ENCODE measurements at places on chromosomes 4 and X.
A peak's percentile ranks its signal among the peaks of the same experiment; 100 is the strongest.

DNA sequence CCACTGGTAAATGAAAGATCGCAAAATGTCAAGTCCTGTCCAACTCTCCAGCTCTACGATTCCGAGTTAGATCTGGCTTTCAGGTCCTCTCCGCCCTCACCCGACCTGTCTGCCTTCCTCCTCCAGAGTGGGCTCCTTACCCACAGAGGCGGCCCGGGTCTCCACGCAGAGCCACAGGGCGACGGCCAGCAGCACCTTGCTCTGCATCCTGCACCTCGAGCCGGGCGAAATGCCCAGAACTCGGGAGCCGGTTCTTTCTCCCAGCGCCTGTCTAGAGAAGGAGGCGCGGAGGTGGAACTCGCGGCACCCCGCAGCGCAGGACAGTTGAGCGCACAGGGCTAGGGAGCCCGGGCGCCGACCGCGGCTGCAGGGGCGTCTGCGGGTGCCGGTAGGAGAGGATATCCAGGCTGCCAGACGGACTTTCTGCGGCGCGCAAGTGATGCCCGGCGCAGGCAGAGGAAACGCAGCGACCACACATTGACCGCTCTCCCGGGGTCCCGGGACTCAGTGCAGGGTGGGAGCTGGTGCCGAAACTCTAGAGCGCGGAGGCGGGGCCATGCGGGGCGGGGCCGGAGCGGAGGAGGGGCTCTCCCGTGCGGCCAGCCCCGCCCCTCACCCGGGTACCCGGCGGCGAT, at the start of gene KDR:
TSS of gene KDR (minus strand) at position 509 of the 635 bp plus-strand sequence. CDS start at position 207, 302 bp downstream.
- peak; percentile 61 for DNase-seq

DNA sequence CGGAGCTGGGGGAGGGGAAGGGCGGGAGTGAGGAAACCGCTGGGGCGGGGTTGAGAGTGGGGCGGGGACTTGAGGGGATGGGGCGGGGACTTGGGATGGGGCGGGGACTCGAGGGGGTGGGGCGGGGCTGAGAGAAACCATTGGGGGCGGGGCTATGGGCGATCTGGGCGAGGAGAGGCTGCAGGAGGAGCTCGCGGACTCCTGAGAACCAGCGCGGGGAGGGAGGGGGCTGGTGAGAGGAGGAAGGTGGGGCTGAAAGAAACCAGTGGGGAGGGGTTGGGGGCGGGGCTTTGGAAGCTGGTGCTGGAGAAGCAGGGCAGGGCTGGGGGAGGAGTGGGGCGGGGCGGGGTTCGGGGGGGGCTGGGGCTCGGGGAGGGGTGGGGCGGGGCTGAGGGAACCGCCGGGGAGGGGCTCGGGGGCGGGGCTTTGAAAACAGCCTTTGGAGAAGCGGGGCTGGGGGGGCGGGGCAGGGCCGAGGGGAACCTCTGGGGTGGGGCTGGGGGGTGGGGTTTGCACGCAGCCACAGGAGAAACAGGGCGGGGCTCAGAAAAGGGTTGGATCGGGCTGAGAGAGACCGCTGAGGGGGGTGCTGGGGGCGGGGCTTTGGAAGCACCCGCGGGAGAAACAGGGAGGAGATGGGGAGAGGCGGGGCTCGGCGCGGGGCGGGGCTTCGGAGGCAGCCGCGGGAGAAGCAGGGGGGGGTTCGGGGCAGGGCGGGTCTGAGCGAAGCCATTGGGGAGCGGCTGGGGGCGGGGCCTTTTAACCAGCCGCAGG, 777 bp upstream of the EOLA2 start:
- DNase-seq, result peak; percentile 78

- no peak for DNase-seq
Measured at GRCh38 chr4:37762294-37762990, 64.0 kb upstream of the PGM2 start.

GRCh38 chr4:134388351-134388750, 186.8 kb upstream of the PABPC4L start:
- no peak for DNase-seq

DNA sequence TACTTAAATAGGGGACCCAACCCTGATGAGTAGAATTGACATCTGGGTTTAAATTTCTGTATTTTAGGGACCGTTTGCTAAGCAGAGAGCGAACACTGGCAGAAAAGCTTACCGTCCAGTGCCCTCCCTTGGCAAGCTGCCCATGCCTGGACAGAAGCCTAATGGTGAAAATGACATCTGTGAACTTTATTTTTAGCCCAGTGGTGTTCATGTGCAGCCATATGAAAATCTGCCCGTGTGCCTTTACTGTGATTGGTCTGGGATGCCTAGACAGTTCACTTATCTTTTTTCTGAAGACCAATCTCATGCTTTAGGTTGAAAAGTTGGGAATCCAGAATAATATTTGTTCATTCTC, 1.1 kb downstream of the STBD1 start:
- DNase-seq, result no peak

GRCh38 chrX:13295841-13296240, 24.0 kb downstream of the ATXN3L start:
- no peak for DNase-seq

DNA sequence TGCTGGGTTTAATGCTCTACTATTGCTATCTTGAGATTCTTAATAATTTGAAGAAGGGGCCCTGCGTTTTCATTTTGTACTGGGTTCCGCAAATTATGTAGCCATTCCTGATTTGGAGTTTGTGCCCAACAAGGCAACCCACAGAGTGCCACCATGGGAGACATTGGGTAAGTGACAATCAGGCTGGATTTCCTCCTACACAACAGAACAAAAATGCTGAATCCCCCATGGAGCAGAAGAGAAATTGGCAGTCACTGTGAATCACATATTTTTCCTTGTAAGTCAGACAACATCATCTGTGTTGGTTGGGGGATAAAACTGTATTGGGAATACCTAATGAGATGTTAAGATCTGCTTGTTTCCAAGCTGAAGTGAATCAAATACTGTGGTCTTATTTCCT, 80.9 kb downstream of the CNGA2 start:
- no peak for DNase-seq

DNA sequence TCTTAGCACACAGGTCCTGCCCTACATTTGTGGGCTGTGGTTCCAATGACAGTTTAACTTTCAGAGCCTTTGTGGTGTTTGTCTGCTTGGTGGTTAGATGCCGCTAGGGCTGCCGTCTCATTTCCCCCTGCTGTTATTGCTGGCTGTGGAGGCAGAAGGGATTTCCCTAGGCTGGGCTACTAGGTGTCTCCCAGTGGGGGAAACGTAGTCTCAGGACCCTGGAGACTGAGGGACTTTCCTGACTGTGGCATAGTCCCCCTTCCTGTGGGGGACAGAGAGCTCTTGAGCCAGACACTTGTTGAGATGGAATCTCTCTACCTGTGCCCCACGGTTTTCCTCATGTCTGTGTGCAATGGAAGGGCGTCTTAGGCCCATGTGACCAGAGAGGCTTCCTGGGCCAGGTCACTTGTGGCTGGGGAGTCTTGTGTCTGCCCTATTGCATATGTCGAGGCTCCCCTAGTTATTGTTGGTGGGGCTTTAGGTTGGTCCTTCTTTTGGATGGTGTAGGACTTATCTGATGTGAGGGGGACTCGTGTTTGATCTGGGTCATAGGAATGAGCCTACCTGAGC, 68.2 kb downstream of the ARHGAP10 start:
- DNase-seq, result no peak

- DNase-seq, result no peak
Measured at GRCh38 chr4:60911127-60911526, 289.0 kb upstream of the ADGRL3 start.

DNA sequence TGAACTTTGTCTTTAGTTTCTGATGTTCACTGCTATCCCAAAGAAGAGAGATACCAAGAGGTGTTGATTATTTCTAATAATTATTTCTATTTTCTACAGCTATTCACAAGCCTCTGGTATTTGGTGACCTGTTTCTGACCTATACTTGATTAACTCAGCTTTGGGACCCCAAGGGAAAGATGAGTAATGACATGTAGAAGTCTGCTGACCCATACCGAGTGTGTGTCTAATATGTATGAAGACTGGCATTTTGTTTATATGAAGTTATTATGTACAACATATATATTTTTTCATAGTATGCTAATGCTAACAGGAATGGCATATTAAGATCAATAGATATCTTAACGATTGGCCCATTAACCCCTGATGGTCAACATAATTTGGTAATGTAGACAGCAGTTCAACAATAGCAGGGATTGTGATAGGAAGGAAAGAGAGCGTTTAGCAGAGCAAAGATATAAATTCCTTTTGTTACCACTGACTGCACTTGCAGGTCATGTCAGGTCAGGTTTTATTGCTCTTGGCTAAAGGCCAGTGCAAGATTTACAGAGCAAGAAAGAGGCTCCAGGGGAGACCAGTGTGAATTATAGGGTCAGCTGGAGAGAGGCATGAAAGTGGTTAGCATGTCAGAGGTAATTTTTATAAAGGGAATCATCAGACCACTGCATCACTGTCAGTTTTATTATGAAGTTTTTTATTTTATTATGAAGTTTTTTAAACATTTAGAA, 94.7 kb upstream of the DIPK2B start:
- peak; percentile 47 for DNase-seq

DNA sequence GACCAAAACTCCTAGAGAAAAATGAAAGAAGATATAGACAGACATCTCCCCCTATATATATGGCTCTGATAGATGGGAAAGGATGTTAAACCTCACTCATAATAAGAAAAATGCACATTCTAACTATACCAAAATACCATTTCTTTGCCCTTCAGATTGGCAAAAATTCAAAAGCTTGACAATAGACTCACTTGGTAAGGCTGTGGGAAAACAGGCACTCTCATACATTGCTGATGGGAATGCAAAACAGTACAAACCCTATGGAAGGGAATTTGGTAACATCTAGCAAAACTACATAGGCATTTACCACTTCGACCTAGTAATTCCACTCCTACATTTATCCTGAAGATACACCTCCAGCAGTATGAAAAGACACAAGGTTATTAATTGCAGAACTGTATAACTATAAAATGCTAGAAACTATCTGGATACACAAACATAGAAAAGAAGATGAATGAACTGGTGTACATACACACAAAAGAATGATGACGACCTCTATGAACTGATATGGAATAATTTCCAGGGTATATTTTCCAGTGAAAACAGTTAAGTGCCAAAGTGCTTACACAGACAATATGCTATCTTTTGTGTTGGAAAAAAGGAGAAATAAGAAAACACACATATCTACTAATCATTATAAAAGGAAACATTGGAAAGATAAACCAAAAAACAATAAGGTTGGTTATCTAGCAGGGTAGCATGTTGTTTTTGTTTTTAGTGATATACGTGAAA, 48.5 kb downstream of the WDFY3 start:
- no peak for DNase-seq

DNA sequence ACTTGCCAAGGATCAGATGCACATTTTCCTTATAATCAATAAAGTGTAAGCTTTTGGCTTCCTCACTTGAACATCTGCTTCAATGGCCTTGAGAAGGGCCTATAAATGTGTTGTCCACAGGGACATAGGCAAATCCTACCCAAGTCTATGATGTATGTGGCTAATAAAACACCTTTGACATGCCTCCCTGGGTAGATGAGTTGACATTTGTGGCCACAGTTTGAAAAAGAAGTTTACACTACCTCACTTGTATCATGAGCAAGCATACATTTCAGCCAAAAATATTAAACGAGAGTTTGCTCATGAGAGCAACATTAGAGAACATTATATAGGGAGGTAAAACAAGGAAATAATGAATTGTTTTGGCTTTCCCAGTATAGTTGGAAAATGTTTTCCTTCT, 1067.7 kb downstream of the C4orf33 start:
- DNase-seq, result no peak

DNA sequence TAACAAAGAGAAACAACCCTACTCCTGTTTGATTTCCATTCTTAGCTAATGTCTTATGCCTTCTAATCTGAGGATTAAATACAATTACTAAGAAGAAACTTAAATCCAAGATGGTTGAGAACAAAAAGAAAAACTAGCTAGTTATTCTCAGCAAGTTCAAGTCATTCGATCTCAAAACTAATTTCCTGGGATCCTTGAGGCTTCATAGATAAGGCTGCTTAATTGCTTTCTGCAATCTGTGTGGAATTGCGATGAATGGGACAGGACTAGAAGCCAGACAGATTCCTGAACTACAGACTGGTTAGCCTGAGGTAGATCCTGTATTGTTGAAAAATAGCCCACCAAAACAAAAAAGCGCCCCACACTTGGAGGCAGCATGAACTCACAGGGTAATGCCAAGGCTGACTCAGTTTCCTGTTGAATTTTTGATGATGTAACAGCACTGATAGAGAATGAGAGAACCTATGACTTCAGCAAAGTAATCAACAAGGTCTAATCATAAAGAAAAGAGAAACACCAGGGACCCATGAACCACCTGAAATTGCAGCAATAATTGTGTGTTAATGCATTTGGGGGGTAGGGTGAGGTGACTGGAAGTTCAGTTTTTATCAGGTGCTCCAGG, 33.9 kb downstream of the KLHL15 start:
- DNase-seq, result no peak

GRCh38 chrX:129637217-129638109, 17.3 kb downstream of the APLN start:
- DNase-seq, result peak; percentile 88

- no peak for DNase-seq
Measured at GRCh38 chrX:42462917-42463316, 315.0 kb downstream of the PPP1R2C start.

GRCh38 chr4:16820329-16820728, 78.1 kb downstream of the LDB2 start:
- no peak for DNase-seq

DNA sequence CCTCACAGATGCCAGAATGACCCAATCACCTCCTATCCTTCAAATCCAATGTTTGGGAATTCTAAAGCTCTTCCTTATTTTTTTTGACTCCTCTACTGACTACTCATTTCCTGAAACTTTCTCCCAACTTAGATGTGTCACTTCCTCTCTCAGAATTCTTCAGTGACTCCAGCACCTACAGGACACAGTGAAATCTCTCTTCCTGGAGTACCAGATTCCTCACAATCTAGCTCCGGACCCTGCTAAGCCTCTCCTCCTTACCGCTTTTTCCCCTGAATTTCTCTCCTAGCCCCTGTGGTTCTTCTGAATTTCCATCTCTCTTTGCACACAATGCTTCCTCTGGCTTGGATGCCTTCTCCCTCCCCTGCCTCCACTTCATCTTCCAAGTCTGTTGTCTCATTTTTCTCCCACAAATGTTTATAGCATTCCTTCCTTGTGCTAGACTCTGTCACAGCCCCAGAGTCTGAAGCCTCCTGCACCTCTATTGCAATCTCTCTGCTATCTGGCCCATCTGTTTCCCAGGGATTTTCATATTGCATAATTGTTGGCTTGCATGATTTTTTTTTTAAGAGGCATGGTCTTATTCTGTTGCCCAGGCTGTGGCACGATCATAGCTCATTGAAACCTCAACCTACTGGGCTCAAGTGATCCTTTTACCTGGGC, 80.1 kb downstream of the ANAPC4 start:
- no peak for DNase-seq

DNA sequence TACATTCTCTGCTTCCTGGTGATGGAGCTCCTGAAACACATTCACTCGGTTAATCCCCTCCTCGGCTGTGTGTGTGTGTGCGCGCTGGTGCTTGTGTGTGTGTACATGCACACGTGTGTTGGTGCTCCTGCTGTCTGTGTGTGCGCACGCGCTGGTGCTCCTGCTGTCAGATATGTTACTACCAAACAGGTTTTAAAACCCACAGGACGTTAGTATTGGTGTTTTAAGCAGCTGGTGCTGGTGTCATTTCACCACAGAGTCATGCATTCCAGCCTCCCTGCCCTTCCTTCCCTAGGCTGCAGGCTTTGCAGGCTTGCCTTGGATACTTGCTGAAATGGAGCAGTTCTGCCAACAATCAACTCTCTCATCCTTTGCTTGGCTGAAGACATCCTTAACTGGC, 48.1 kb upstream of the CPLX1 start:
- DNase-seq, result no peak
